H9 (cell line): ENCODE measurements at places on chromosomes 3 and 15.

DNA sequence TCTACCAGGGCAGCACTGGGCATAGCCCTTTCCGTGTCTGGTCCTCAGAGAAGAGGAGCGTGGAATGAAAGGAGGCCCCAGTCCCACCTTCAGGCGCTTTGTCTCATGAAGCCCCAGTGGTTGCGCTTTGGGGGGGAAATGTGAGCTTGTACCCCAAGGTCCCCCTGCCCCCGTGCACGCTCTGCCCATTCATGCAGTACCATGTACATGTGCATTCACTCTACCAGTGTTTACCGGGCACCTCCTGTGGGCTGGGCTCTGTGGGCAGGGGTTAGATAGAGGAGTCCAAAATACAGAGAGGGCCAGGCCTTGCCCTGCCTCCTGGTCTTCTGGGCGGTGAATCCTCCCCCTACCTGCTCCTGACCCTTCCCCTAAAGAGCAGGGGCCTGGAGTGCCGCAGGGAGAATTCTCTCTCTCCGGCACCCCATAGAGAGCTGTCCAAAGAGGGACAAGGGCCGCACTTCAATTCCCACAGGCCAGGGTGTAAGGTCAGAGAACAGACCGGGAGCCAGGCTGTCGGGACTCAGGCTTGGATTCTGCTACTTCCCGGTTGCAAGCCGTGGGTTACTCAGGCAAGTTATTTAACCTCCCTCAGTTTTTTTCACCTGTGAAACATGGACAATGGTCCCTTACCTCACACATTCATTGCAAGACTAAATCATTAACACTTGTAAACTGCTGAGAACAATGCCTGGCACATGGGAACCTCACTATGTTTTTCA, 153.4 kb downstream of the MEGF11 start:
- no peak for DNase-seq

GRCh38 chr3:63414607-63415006, 136.5 kb downstream of the SYNPR start:
- no peak for DNase-seq

GRCh38 chr3:129599607-129600006, 6.9 kb downstream of the PLXND1 start:
- DNase-seq: peak; percentile 88

- no peak for DNase-seq
Observed at GRCh38 chr3:128804017-128804810, 75.2 kb upstream of the ACAD9 start.

- DNase-seq: no peak
Observed at GRCh38 chr3:134237454-134238145, 13.1 kb downstream of the RYK start.

DNA sequence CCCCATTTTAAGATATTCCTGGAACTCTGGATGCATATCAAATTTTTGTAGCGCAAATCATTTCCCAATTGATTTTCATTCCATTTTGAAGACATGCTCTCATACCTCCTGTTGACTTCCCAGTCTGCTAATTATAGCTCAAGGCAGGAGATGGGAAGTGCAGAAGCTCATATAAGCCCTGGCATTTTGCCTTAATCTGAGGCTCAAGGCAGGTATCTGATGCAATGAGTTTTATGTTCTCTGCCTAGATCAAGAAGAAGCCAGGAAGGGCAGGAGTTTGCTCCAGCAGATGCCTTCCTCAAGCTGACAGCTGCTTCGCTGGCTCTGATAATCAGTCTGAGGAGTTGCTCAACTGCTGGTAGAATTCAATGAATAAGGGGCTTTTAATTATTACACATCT, 65.6 kb upstream of the NEDD4 start:
- no peak for DNase-seq

- no peak for DNase-seq
Observed at GRCh38 chr3:182364723-182365650, 428.3 kb upstream of the ATP11B start.

- no peak for DNase-seq
Observed at GRCh38 chr15:62060896-62061280, 641 bp upstream of the VPS13C start.

- no peak for DNase-seq
Observed at GRCh38 chr3:162012633-162013032, 516.0 kb downstream of the OTOL1 start.
